NCI-H524 treated with DMSO at 0.1 percent for 48 hours (cell line): ENCODE measurements at places on chromosomes 12 and 14.

DNA sequence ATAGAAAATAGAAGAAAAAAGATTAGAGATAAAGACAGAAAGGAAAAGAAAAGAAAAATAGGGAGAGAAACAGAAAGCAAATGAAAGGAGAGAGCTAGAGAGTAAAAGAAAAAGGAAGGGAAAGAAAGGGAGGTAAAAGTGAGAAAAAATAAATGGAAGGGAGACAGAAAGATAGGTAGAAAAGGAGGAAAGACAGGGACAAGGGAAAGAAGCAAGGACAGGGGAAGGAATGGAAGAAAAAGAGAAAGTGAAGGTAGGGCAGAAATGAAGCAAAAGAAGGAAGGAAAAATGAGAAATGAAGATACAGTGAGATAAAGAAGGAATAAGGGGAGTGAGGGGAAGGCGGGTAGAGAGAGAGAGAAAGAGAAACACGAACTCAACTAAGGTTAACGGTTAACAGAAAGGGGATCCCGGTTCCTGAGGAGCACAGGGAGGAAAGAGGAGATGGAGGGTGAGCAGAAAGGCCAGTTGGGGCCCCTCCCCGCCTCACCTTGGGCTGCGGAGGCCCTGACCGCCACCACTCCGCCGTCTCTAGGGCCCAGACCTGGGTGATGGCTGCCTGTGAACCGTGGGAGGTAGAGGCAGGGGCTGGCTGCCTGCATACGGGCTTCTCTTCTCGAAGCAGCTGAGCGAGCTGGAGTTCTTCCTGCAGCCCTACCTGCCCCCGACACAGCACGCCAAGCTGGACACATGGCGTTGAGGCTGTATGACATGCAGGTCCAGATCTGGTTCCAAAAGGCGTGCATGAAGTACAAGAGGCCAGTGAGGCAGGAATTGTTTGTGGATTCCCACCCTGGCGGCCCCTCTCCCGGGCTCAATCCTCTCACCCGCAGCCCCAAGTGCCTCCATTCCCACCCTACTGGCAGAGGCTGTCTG lies 59.5 kb downstream of the SMUG1 start:
- no peak for DNase-seq

DNA sequence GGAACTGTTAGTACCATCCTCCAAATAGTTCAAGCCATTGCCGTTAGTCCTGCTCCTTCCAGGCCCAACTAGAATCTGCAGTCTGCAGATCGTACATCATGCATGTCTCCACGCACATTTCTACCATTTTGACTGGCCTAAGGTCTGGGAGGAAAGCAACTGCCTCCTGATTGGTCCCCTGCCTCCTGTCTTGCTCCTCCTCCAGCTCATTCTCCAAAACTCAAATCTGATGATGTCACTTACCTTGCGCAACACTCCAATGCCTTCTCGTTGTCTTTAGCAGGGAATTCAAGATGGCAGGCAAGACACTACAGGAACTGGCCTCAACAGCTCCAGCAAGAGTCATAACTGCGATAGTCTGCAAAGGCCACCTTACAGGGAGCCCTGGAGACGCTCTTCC lies 9.7 kb upstream of the HCAR1 start:
- no peak for DNase-seq

- DNase-seq, result no peak
These were observed 383.7 kb downstream of the EGLN3 start for GRCh38 chr14:33567023-33567728.

DNA sequence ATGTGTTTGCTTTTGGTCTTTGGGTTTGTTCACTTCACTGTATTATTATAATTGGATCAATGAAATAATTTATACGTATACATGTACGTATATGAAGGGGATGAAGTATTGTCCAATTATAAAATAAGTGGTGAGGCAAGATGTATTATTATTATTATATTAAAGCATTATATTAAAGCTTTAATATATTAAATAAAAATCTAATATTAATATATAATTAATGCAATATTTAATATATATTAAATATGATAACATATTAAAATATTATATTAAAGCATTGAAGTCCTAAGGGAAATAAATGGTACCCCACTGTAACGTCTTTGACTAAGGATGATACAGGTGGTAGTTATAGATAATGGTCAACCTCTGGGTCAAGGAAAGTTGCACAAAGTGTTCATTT lies 63.7 kb upstream of the RTL1 start:
- no peak for DNase-seq

DNA sequence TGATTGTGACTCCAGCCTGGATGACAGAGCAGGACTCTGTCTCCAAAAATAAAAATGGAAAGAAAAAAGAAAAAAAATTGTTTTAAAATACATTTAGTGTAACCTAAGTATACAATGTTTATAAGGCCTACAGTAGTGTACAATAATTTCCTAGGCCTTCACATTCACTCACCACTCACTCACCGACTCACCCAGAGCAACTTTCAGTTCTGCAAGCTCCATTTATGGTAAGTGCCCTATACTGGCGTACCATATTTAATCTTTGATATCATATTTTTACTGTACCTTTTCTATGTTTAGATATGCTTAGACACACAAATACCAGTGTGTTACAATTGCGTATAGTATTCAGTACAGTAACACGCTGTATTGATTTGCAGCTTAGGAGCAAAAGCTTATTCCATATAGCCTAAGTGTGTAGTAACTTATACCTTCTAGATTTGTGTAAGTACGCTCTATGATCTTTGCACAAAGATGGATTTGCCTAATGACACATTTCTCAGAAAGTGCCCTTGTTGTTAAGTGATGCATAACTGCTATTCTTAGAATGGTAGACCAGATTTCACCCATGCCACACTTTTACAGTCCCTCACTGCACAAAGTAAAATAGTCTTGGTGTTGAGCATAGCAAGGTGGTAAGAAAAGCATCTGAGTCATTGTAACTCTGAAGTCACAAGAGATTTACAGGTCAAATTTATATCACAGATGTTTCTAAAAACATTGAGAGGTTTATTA lies 151.9 kb downstream of the LRRK2 start:
- no peak for DNase-seq

- no peak for DNase-seq
These were observed 989.1 kb upstream of the TMEM132C start for GRCh38 chr12:127277882-127278281.

DNA sequence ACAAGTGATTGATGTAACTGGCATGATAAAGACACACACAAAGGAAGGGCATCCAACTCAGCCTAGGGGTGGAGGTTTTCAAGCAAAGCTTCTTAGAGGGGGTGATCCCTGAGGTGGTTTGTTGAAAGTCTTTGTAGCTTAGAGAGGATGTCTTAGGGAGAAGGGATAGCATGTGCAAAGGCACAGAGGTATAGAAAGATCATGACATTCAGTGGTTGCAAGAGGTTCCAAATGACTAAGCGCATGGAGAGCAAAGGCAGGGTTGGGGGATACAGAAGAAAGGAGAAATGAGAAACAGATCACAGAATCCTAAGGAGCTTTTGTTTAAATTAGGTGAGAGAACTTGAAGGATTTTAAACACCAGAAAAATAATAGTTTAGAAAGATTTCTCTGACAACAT lies 5.2 kb upstream of the CCT2 start:
- no peak for DNase-seq

DNA sequence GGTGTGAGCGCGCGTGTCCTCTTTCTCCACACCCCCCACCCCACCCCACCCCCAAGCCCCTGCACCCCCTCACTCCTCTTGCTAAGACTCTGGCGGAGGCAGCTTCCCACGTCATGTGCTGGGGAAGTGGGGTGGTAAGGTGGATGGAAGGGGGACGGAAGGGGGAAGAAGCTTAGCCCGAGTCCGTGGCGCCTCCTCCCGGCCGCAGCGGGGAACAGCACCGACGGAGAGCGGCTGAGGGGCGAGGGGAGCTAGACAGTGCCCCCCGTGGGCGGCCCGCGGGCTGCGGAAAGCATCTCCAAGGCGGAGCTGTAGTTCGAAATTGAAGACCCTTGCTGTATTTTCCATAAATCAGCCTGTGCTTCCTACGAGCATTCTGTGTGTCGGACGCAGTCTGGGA lies 588 bp upstream of the GRIN2B start:
- DNase-seq, result no peak
